CD4-positive, alpha-beta T cell treated with Interleukin-10 for 1 hour (primary cell): ENCODE measurements at places on chromosomes 16 and 17.

GRCh38 chr16:49921791-49922456 lies 66.0 kb upstream of the ZNF423 start:
- peak; percentile 25 for DNase-seq

GRCh38 chr17:19756546-19756945 lies 8.4 kb upstream of the ALDH3A1 start:
- no peak for DNase-seq

DNA sequence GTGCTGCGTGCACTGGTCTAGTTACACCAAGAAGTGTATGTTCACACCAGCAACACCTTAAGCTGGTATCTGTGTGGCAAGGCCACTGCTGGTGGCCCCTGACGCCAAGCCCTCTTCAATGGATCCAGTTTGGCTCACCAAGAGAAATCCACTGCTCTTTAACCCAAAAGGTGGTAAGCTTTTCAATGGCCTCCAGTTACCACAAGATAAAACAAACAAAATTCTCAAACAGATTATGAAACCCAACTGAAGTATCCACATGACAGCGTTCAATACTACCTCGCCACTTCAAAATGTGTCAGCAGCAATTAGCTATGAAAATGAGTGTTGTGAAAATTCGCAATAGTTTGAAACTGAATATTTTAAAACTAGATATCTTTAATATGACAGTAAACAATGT lies 96.5 kb upstream of the AKTIP start:
- no peak for DNase-seq

GRCh38 chr16:87437911-87438610 lies 45.9 kb downstream of the MAP1LC3B start:
- no peak for DNase-seq

GRCh38 chr16:78065319-78065718 lies 34.1 kb upstream of the WWOX start:
- no peak for DNase-seq

- no peak for DNase-seq
Observed at GRCh38 chr17:4077581-4077980, 65.2 kb downstream of the ZZEF1 start.

DNA sequence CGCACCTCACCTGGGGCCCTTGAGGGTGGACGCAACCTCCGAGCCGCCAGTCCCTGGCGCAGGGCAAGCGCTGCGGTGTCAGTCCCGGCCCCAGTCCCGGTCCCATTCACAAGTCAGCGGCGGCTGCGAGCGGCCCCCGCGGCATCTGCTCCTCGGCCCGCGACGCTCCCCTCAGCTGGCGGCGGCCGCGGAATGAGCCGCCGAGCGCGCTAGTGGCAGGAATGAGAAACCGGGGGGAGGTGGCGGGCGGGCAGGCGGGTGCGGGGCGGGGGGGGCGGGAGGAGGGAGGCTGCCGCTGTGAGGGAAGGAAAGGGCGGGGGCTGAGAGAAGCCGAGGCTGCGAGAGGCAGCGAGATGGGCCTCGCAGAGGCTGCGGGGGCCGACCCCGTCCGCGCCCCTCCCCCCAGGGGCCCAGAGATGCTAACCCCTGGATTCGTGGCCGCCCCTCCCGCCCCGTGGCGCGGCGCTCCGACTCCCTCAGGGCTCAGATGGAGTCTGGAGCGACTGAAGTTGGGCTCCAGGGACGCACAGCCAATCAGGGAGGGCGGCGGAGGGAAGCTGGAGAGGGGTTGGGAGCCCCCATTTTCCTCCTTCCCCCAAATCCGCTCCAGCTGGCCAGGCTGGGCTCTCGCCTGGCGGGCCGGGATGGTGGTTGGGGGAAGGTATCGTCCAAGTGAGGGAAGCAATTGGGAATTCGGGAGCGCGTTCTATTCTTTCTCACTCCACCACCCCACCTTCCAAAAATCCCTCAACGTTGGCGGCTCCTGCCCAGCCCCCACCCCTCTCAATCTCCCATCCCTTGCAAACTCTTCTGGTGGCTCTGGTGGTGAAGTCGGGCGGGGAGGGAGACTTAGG lies at the start of gene CDH11:
TSS of gene CDH11 (minus strand) at position 194 of the 854 bp plus-strand sequence. CDS start 117,194 bp downstream, outside the sequence.
- no peak for DNase-seq

DNA sequence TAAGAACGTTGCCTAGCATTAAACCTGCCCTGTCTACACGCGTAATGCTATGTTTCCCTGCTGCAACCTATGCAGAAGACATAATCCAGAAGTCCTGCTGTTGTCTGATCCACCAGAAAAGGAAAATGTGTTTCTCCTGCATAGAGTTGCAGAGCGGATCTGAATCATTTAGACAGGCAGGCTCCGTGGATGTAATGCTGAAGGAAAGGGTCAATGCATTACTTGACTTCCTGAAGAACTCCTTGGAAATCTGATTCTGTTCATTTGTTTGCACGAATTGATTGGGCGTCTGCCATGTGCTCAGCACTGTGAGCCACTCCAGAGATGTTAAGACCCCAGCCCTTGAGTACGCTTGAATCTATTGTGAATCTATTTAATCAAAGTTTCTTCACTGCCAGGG lies 83.4 kb downstream of the FOXL1 start:
- no peak for DNase-seq

DNA sequence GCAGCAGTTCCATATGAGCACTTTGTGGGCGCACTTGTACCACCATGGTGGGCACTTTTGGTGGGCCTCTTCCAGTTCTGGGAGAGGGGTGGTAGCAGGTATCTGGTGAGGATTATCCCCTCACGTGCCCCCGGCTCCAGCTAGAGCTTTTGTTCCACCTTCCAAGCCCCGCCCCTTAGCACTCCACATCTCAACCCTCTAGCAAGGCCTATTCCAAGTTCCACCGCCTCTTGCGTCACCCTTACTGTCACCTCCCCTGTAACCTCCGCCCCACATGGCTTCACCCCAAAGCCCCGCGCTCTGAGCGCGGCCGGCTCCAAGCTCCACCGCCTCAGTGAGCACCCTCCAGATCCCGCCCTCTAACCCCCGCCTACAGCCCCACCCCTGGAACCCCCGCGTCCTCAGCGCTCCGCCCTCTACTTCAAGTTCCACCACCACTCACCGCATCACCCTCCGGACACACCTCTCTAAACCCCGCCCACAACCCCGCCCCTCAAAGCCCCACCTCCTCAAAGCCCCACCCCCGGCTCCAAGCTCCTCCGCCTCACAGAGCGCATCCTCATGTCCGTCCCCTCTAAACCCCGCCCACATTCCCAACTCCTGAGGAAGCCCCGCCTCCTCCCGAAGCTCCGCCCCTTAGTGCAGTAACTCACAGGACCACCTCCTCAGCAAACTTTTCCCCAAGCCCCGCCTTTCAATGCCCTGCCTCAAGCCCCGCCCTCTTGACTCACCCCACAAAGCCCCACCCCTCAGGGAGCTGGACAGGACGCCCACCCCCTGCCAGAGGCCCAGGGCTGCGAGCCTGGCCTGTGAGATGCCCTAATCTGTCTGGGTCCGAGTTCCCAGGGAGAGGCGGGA lies 11.1 kb downstream of the SCN4A start:
- peak; percentile 53 for DNase-seq

DNA sequence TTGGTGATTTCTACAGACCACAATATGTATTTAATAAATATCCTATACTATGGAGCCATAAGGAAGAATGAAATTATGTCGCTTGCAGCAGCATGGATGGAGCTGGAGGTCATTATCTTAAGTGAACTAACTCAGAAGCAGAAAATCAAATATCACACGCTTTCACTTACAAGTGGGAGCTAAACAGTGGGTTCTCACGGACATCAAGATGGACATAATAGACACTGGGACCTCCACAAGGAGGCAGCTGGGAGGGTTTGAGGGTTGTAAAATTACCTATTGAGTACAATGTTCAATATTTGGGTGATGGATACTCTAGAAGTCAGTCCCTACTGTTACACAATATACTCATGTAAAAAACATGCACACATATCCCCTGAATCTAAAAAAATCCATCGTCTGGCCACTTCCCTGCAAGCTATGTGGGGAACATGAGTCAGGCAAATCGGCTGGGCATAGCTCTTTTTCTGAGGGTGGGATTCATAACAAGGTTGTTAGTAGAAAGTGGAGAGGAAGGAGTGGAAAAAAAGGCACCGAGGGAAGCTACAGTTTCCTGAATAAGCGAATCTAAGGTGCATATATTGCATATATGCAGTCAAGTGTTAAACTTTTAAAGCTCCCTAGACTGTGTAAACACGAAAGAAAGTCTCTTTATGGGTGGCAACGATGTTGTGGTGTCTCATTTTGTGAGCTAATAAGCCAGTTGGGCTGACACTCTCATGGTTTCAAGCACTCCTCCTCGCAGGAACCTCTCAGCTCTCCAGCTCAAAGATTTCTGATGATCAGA lies 135.2 kb upstream of the CPHXL start:
- no peak for DNase-seq

- no peak for DNase-seq
Observed at GRCh38 chr17:83109793-83110645, 30.6 kb downstream of the METRNL start.

- peak; percentile 34 for DNase-seq
Observed at GRCh38 chr16:85986931-85987749, 88.2 kb downstream of the IRF8 start.

- no peak for DNase-seq
Observed at GRCh38 chr16:10003486-10003885, 178.7 kb downstream of the GRIN2A start.

GRCh38 chr17:76160896-76161528 lies 20.0 kb upstream of the FOXJ1 start:
- DNase-seq = no peak

DNA sequence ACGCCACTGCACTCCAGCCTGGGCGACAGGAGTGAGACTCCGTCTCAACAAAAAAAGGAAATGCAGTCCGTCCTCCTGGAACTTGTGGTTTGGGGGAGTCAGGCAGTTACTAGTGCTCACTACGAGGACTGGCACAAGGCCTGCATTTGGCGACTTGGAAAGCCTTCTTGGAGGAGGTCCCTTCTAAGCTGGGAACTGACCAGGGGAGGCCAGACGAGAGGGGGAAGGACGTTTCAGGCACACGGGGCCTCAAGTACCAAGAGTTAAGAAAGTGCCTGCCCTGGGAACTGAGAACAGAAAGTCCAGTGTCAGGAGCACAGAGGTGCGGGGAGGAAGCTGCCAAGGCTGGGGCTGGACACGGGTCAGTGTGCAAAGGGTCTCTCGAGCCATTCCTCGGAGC lies 89.9 kb downstream of the ABR start:
- no peak for DNase-seq

DNA sequence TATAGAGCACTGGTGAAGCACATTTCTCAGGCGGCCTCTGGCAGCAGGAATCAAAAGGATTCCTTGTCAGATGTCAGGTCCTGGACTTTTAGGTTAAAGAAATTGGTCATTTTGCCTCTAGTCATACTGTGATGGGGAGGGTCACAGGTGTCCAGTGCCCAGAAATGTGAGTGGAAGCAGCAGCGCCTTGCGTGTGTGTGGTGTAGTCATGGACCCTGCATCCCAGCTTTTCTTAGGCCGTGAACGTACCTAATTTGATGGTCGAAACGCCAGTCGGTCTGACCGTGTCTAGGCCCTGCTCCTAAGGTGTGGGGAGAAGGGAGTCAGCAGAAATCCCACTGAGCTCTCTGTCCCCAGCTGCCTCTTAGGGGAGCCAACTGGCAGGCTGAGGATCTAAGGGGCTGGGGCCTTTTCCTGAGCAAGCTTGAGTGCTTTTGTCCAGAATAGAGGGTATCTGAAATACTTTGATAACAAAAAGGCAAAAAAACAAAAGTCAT lies 32.0 kb downstream of the POLR3E start:
- DNase-seq = no peak
